ENCODE measurements at places on chromosomes 5 and 9.

DNA sequence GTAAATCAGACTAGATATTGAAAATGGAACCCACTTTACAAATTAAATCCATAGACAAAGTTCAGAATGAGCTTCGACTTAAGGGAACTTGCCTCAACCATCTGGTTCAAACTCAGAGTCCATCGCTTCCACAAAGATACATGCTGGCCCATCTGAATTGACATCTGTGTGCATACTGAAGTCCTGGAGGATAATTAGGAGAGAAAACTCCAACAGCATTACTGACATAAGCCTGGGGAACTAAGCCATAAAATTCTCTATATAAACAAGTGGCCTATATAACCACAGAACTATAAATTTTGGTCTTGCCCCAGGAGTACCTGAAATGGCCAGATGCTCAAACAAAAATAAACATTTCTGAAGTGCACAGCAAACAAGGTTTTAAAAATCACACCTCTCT, 94.4 kb downstream of the IZUMO3 start:
- no peak for DNase-seq

- peak; percentile 90 for DNase-seq
These were observed 14.0 kb downstream of the ACTBL2 start for GRCh38 chr5:57468481-57469163.

DNA sequence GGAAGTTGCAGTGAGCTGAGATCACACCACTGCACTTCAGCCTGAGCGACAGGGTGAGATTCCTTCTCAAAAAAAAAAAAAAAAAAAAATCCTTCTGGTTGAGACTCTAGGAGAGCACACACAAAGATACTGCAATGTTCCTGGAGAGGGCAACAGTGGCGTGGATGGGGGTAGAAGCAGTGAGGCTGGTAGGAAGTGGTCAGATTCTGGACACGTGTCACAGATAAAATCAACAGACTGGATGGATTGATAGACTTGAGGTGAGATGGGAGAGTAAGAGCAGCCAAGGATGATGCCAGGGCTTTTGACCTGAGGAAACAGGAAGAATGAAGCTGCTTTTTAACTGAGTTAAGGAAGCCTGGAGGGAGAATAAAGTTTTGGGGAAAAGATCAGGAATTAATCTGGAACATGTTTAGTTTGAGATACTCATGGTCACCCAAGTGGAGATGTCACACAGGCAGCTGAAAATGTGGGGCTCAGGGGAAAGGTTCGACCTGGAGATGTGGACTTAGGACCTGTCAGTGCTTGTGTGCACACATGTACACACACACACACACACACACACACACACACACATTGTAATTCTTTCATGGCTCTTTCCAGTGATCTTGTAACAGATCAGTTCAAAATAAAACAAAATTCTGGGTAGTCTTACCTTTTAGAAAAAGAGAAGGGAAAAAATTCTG, 88.1 kb downstream of the FANCC start:
- no peak for DNase-seq

GRCh38 chr9:93669116-93669957, 93.0 kb downstream of the PHF2 start:
- no peak for DNase-seq

DNA sequence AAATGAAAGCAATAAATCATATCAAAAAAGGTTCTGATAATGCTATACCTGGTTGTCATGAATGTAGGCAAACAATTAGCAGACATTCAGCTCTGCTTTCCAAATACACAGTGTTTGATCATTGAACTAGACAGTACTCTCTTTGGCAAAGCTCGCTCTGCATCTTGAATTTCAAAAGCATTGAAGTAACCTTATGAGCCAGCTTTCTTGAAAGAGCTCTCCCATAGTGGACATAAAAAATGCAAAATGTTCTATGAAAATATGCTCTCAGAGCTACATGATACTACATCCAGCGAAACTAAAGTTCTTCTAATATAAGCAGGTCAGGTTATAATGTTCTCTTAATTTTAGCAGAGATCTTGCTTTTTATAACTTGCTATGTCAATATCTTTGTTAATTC, 533.4 kb downstream of the CSNK1G3 start:
- DNase-seq: no peak

DNA sequence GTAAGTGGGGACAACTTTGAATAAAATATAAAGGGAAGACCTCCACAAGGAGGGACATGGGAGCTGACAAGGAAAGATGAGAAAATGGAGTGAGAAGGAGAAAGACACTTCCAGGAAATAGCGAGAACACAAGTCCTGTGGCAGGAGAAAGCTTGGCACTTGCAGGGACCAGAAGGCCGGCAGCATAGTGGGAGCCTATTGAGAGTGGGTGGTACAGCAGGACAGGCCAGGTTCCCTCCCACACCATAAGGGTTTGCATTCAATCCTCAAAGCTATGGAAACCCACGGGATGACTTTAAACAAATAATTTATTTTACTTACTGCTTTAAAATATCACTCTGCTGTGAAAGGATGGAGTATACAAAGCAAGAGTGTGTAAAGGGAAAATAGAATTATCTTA, 173.2 kb upstream of the ELL2 start:
- DNase-seq: no peak

- no peak for DNase-seq
These were observed 146.8 kb upstream of the TBC1D2 start for GRCh38 chr9:98402019-98402840.

- no peak for DNase-seq
These were observed 30.2 kb downstream of the SLC6A3 start for GRCh38 chr5:1415059-1415425.

DNA sequence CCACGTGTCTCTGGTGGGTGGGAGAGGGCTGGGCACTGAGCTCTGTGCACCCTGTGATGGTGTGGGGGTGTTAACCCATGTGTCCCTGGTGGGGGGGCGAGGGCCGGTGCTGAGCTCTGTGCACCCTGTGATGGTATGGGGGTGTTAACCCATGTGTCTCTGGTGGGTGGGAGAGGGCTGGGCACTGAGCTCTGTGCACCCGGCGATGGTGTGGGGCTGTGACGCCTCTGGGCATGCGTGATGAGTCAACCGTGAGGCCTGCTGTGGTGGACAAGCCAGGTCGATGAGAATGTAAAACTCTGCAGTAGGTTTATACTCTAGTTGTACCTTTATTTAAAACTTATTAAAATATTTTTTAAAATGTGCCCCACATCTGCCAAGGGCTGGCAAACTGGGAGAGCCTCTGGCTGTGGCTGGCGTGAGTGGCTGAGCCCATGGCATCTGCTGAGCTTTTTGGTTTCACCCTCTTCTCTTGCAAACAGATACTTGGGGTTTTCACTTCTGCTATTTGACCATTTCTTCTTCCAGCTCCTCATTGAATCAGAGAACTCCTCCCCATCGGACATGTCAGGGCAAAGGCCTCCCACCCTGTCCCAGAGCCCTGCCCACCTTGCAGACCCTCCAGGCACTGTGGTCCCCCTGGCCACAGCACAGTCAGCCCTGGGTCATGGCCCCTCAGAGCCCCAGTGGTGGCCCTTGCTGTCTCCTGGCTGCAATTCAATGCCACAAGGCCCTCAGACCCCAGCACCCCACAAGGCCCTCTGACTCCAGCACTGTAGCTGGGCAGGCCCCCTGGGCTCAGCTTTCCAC, 18.5 kb upstream of the EXOC3 start:
- no peak for DNase-seq

GRCh38 chr5:10620346-10620745, 56.5 kb downstream of the ANKRD33B start:
- DNase-seq: no peak

- no peak for DNase-seq
These were observed 255.3 kb upstream of the SMARCA2 start for GRCh38 chr9:1759771-1760300.

DNA sequence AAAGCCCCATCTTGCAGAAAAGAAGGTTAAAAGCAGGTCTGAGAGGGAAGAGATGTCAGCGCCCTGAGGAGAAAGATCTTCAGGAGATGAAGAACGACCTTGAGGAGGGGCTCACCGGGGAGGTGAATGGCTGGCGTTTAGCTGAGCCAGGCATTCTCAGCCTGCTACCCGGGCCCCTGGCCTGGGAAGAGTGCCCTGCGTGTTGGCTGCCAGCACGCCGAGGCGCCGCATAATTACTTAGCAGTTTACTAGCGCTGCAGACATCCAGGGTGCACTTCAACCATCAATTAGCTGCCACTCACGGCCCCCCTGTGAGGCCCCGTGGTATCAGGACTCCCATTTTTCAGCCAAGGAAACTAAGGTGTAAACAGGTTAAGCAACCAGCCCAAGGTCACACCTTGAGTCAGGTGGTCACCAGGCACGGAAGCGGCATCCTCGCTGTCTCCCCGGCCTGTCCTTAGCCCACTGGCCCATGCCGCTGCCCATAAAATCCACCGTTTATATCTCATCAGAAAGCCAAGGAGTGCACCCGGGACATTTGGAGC, 551.9 kb downstream of the BNC2 start:
- DNase-seq: no peak

DNA sequence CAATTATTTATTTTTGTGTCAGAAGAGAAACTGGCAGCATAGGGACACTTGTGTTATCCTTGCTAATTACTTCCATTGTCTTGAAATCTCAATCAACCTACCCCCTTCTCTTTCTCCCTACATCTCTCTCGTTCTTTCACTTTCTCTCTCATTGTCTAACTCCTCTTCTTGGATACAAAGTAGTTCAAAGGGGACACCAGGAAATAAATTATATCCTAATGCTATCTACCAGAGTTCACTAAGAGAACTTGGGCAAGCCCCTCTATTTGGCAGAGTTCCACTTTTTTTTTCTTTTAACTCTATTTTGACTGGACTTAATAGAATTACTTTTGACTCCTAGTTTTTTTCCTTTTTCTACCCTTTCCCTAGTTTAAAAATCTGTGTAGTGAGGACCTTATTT, 102.2 kb downstream of the MEF2C start:
- no peak for DNase-seq

DNA sequence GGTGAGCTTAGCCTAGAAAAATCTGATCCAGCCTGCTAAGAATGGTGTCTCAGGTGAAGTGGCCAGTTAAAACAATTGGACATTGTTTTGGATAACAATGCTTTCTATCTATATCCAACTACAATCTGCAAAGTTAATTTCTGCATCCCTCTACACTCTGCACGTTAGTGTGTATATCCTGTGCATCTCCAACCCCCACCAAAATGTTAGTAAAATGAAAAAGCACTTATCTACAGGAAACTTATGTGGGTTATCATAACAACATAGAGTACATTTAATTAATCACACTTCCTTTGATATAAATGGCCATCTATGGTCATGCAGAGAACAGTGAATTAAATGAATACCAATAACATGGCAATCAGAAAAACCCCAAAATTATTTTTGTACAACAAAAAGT, 158.7 kb downstream of the NFIB start:
- no peak for DNase-seq

GRCh38 chr5:145499483-145499882, 335.7 kb downstream of the PRELID2 start:
- DNase-seq: peak; percentile 13

DNA sequence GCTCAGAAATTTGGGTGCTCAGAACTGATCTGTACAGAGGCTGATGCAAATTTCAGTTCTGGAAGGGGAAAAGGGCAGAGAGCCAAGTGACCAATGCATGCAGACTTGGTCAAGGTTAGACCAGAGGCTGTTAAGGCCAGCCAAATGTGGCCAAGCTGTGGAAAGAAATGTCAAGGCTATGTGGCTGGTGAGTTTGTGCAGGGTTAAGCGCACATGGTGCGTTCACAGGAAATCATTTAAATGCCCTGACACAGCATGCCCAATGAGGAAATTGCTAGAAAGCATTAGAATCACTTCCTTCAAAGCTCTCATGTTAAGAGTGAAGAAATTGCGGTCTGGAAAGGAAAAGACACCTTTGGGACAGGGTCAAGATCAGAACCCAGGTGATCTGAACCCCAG, 58.0 kb downstream of the PTPN3 start:
- no peak for DNase-seq

DNA sequence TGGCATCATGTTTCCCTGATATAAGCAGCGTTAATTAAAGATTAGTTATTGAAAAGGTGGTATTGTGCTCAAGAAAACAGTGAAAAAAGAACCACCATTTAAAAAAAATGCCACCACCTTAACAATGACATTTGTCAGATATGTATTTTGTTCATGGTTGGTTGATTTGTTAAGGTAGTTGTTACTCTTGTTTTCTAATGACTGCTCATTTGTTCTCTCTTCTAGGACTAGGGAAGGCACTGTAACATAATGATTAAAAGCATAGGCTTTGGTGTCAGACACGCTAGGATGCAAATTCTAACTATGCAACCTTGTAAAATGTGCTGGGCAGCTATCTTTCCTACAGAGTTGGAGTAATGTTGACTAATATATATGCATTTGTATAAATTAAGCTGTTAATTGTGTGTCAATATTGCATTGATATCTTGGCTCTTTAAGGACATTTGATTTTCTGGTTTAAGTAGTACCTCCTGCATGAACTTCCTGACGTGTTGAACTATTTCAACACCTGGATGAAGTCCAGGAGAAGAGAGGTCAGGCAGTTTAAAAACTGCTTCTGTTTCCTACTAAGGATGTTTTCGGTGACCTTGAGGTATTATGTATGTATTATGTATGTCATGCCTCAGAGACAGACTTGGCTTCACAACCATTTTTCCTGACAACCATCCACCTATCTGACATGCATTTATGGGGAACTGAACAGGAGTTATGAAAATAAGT, 77.8 kb downstream of the MUSK start:
- DNase-seq: peak; percentile 64

- DNase-seq: peak; percentile 46
These were observed 206.2 kb downstream of the TTLL11 start for GRCh38 chr9:121886759-121887485.

DNA sequence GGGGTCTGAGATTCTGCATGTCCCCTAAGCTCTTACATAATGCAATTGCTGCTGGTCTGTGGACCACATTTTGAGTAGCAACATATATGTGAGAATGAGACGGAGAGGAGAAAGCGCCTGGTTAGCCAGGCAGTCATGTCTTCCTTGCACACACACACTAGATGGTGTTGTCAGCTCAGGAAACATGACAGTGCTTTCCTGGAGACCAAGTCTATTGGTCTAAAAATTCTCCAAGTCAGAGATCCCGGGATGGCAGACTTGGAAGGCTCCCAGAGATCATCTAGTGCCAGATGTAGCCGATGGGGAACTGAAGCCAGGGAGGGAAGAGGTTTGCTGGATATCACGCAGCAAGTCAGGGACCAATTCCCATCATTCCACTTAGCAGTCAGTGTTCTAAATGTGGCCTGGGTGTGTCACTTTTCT, 53.4 kb downstream of the GALNT12 start:
- peak; percentile 90 for DNase-seq

DNA sequence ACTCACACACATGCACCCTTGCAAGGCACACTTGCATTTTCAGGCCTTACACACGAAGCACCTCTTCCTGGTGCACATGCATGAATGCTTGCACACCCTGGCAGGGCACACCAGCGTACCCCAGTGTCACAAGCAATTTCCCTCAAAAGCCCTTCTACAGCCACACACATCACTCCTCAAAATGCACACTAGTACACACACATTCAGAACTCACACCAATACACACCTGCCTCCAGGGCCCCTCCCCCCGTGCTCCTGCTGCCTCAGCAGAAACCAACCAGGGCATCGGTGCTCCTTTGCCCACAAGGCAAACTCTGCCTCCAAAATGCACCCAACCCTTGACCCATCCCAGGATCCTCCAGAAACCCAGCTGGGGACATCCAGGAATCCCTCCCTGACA, 1.2 kb downstream of the CAMK2A start:
- DNase-seq: no peak

GRCh38 chr5:132260051-132260450, 2.6 kb downstream of the PDLIM4 start:
- DNase-seq: peak; percentile 30
